ENCODE measurements at places on chromosomes 5 and 9. TPM values are rescaled to one million over a fixed set of nuclear protein-coding genes. Genes with fewer than 3 reads are reported as not detected.

OLFML2A gene
- 60.9 TPM for total RNA-seq

DNA sequence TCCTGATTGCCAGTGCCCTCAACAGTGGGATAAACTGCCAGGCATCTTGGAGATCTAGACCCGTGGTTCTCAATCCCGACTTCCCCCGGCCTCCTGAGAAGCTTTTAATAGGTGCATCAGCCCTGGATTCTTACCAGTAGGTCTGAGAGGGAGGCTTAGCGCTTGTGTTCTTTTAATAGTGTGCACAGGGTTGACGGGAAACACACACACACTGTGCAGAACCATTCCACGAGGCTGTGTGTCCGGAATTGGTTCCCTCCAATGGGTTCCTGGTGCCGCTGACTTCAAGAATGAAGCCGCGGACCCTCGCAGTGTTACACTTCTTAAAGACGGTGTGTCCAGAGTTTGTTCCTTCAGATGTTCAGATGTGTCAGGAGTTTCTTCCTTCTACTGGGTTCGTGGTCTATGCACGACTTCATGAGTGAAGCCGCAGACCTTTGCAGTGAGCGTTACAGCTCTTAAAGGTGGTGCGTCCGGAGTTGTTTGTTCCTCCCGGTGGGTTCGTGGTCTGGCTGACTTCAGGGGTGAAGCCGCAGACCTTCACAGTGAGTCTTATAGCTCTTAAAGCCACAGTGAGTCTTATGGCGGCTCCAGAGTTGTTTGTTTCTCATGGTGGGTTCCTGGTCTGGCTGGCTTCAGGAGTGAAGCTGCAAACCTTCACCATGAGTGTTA, 46.6 kb upstream of the PRSS3 start:
- no peak for DNase-seq

GRCh38 chr9:36882594-36882993, 151.5 kb downstream of the PAX5 start:
- DNase-seq = no peak

DNA sequence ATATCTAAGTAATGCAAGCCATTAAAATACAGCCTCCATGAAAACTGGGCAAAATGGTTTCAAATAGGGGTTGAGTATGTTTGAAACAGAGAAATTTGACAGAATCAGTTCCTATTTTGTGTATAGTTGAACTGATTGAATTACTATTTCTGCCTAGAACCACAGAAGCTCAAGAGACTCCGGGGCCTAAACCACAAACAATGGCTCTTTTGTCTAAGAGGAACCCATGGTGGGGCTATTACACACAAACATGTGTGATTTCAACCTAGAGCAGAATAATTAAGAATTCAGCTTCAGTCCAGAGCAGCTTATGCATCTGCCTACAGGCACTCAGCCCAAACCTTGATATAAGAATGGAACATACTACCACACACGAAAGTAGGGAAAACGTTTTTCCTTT, 171.2 kb upstream of the MPDZ start:
- no peak for DNase-seq

DNA sequence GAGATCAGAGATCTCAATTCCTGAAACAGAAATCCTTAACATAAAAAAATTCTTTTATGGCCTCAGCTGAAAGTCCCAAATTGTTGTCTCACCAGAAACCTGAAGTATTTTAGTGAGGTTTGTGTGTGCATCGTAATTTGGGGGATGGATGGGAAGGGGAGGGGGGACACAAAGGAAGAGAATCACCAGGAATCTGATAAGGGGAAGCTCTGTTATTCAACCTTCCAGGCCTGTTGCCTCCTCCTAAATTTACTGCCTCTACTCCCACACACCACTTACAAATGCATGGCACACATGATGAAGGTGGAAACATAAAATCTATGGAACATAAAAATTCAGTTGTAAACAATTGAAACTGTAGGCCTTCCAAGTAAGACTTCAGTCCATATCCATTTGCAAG, 97.7 kb downstream of the NPR3 start:
- DNase-seq = no peak

- peak; percentile 33 for DNase-seq
These were observed 225.9 kb upstream of the MAP3K1 start for GRCh38 chr5:56589481-56589860.

DNA sequence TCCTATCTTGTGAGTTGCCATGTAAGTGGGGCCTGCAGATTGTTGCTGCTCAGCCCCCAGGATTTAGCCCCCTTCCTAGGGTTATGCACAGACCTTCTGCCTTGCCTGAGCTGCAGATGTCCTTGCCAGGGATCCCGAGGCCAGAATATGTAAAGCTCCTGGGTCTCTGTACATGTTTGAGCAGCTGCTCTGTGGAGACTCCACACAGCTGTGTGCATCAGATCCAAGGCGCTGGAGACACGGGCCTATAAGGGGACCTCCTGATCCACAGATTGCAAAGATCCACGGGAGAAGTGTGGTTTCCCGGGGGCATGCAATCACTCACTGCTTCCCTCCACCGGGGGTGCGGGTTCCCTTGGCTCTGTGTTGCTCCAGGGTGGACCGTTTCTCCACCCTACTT, 28.9 kb downstream of the TAF11L14 start:
- DNase-seq = no peak

DNA sequence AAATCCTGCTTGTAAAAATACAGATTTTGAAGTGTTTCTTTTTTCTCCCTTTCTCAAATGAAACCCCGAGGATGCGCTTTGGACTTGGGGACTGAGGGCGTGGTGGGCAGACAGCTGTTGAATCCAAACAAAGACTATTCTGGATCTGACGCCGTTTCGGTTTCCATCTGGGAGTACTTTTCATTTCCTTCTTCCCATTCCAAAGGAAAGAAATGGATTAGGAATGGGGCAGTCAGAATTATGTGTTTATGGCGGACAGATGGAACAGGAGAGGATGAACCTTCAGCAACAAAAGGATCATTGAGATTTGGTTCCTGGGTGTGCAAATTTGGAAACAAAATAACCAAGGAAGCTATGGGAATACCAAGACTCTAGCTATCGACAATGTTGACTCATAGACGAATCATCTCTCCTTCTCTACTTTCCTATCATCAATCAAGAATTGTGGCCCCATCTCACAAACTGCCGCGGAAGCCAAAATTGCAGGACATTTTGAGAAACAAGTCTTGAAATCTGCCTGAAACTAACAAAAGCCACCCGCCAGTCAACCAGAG, 300.6 kb downstream of the PARP8 start:
- DNase-seq = no peak

All from uterus (tissue), 4 donors.